Cardiac muscle cell (in vitro differentiated cells and primary cell): ENCODE measurements at places on chromosomes 16 and 17.

- DNase-seq, result no peak
- H3K4me3 ChIP-seq, result no peak overlapping the region
- no peaks in the 10 kb centered on the region for H3K4me1 ChIP-seq
- no peaks in the 10 kb centered on the region for H3K27me3 ChIP-seq
Observed at GRCh38 chr17:72362376-72363088, 241.7 kb downstream of the SOX9 start.

DNA sequence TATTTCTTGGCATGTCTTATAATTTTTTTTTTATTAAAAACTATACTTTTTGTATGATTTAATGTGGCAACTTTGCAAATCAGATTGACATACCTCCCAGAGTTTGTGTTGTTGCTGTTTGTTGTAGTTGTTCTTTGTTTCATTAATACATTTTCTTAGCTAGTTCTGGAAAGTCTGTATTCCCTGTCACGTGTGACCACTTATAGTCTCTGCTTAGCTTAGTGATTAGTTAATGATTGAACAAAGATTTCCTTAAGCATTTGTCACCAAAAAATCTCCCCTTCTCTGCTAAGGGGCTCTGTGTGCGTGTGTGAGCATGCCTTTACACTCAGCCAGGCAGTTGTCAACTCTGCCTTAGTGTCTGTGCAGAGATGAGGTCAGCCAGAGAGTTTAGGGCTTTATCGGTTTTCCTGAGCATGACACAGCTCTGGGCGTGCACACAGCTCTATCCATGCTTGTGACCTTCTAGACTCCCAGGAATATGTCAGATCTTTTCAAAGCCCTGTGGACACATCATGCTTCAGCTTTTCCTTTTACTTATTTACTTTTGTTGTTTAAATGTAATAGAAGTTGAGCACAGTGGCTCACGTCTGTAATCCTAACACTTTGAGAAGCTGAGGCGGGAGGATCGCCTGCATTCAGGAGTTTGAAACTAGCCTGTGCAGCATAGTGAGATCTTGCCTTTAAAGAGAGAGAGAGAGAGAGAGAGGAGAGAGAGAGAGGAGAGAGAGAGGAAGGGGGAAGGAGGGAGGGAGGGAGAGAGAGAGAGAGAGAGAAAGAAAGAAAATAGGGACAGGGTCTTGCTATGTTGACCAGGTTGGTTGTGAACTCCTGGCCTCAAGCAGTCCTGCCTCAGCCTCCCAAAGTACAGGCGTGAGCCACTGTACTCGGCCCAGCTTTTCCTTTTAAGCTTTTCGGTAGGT, 21.9 kb downstream of the DNAI2 start:
- no peak for DNase-seq
- peaks cover 3% of the 10 kb centered on the region for H3K4me1 ChIP-seq
- peak overlapping the region; percentile 8 for H3K27ac ChIP-seq

- H3K4me1 ChIP-seq, result peaks cover 28% of the 10 kb centered on the region
- H3K27ac ChIP-seq, result peak overlapping the region; percentile 92
- peak overlapping the region; percentile 85 for H3K4me3 ChIP-seq
- no peak for DNase-seq
Observed at GRCh38 chr16:30066761-30067583, 1.4 kb downstream of the ALDOA start.

DNA sequence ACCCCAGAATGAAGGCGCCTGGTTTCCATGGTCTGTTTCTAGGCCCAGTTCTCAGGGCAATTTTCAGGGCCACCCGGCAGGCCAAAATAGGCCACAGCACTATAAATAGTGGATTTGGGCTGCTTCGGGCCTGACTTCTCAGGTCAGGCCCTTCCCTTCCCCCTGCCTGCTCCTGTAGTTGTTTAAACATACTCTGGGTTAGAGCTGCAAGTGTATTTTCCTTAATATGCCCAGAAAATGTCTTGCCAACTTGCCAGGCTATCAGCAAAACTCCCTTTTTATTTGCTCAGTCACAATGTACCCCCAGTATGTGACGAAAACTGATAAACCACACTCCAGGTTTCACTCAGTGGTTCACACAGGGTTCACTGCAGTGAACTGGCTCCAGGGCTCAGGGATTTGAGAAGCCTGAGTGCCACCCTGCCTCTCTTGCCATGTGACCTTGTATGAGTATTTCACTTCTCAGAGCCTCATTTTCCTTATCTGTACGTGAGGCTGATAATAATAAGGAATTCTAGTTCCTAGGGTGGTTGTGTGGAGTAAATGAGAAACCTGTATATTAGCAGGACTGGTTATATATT, 76.5 kb downstream of the GPRC5B start:
- H3K36me3 ChIP-seq, result no peaks in the 10 kb centered on the region
- peak; percentile 79 for DNase-seq
- no peak overlapping the region for H3K4me3 ChIP-seq
- peaks cover 14% of the 10 kb centered on the region for H3K4me1 ChIP-seq
- H3K27ac ChIP-seq, result peak overlapping the region; percentile 91

DNA sequence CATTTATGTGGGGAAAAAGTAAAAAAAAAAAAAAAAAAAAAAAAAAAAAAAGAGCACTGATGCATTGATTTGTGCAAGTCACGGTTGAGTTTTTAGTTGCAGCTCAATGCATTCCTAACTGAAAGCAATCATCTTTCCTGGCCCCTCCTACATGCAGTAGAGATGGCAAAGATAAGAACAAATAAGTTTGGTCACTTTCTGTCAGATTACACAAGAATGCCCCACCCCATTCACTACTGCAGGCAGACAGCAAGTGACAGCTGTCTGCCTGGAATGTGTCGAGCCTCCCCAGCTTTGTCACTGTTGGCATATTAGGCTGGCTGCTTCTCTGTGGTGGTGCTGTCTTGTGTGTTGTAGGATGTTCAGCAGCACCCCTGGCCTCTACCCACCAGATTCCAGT, 243.5 kb downstream of the FOXL1 start:
- no peaks in the 10 kb centered on the region for H3K36me3 ChIP-seq
- H3K4me3 ChIP-seq, result no peak overlapping the region
- no peak overlapping the region for H3K27ac ChIP-seq

DNA sequence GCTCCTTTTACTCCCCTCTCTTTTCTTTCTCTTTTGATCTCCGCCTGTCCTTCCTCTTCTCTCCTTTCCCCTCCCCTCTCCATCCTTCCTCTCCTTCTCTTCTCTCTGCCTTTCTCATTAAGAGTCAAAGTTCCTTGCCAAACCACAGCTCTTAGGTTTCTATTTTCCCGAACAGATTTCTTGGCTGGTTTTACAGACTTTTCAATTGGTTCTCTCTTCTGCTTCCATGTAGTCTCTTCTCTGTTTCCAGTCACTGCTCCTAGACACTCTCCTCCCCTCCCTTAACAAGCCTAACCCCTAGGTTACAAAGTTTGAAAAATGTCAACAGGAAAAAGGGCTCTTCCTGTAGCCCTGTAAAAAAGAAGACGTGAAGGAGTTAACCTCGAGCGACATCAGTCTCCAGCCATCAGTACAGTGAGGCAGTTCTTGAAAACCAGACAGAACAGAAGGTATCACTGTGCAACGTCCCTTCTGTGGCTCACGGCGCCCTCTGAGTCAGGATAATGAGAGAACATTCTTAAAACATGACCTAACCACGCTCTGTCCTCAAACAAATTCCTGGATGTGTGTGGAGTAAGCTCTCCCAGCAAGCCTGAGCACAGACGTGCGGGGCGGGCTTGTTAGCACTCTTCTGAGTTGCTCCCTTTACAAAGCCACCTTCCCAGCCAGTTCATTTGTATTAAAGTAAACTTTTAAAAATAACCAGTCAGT, 11.6 kb upstream of the MARCHF10 start:
- no peaks in the 10 kb centered on the region for H3K27me3 ChIP-seq
- no peaks in the 10 kb centered on the region for H3K36me3 ChIP-seq
- H3K4me1 ChIP-seq, result peaks cover 18% of the 10 kb centered on the region
- no peak overlapping the region for H3K4me3 ChIP-seq

- H3K27ac ChIP-seq, result no peak overlapping the region
- no peaks in the 10 kb centered on the region for H3K4me1 ChIP-seq
- no peaks in the 10 kb centered on the region for H3K36me3 ChIP-seq
- no peak overlapping the region for H3K4me3 ChIP-seq
- no peaks in the 10 kb centered on the region for H3K27me3 ChIP-seq
Observed at GRCh38 chr16:62732092-62732491, 695.9 kb upstream of the CDH8 start.

DNA sequence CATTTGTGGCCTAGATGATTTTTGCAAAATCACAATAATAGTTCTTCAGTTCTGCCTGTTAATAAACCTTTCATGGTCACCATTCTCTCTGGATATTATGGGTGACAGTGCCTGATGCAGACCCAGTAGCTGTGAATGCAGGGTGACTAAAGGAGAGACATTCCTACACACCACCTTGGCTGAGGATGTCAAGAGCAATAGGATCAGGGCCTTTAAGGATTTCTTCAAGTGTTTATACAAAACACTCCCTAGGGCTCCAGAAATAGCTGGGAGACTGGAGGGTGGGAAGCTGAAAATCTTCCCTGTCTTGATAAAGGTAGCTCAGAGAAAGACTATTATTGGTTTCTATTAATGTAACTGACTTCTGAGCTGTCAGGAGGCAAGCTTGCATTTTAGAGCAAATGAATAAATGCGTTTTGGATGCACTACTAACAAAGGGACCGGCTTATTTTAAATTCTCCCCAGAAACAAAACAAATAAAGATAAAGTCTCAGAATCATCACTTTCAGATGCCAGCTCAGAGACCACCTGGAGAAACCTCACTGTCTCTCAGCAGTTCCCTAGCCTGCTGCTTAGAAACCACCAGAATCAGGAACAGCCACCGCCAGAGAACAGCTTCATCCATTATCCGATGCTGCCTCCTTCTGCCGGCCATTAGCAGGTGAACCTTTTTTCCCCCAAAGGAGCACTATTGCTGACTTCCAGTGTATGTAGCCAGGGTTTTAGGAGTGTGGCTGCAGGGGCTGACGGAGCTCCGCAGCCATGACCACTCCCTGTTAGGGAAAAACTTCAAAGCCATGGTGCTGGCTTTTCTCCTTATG, 171.4 kb upstream of the DYNLRB2 start:
- DNase-seq, result peak; percentile 58
- no peaks in the 10 kb centered on the region for H3K36me3 ChIP-seq
- H3K27ac ChIP-seq, result no peak overlapping the region
- H3K4me1 ChIP-seq, result no peaks in the 10 kb centered on the region

DNA sequence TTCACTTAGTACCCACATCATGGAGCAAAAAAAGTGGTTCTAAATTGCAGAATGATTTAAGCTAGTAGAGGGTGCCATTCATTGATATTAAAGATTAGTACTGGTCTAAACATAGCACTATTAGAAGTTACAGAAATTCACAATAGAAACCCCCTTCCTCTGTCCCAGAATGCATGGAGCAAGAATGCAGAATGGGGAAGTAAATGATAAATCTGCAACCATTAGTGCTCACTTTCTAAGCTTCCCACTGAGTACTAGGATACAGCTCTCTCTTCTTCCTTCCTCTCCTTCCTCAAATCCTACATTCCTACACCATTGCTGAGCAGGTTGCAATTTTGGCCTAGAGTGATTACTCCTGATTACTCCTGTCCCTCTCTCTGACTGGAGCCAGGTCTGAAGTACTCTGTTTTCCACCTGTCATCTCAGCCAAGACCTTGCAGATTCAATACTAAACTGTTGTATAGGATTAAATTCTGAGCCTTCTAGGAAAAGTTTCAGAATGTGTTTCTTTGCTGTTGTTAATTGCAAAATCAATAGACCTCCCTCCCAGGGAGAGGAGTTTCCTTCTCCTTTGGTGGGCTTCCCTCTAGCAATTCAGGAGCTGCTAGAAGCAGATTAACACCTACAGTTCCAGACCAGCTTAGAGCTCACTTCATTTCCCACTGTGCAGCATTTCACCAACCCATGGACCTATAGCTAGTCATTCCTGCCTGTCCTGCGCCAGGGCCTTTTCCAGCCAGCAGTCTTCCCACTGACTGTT, 165.5 kb upstream of the TBX2 start:
- H3K4me3 ChIP-seq, result no peak overlapping the region
- peak overlapping the region; percentile 55 for H3K27ac ChIP-seq
- no peaks in the 10 kb centered on the region for H3K36me3 ChIP-seq
- H3K4me1 ChIP-seq, result peaks cover 51% of the 10 kb centered on the region

- H3K4me3 ChIP-seq, result peak overlapping the region; percentile 50
- H3K27ac ChIP-seq, result peak overlapping the region; percentile 74
- no peak for DNase-seq
- H3K36me3 ChIP-seq, result peaks cover 7% of the 10 kb centered on the region
- peaks cover 27% of the 10 kb centered on the region for H3K27me3 ChIP-seq
Observed at GRCh38 chr17:61411011-61411260, 11.3 kb downstream of the TBX2 start.
